K562 (cell line): ENCODE measurements at places on chromosomes 1 and 21.
A peak's percentile ranks its signal among the peaks of the same experiment; 100 is the strongest.

- no peak overlapping the region for H3K4me3 ChIP-seq
- no peaks in the 10 kb centered on the region for H3K27me3 ChIP-seq
- H3K36me3 ChIP-seq: no peaks in the 10 kb centered on the region
- no peaks in the 10 kb centered on the region for H3K4me1 ChIP-seq
- no peak overlapping the region for H3K27ac ChIP-seq
These were observed 373.9 kb downstream of the VAV3 start for GRCh38 chr1:107590900-107591622.

DNA sequence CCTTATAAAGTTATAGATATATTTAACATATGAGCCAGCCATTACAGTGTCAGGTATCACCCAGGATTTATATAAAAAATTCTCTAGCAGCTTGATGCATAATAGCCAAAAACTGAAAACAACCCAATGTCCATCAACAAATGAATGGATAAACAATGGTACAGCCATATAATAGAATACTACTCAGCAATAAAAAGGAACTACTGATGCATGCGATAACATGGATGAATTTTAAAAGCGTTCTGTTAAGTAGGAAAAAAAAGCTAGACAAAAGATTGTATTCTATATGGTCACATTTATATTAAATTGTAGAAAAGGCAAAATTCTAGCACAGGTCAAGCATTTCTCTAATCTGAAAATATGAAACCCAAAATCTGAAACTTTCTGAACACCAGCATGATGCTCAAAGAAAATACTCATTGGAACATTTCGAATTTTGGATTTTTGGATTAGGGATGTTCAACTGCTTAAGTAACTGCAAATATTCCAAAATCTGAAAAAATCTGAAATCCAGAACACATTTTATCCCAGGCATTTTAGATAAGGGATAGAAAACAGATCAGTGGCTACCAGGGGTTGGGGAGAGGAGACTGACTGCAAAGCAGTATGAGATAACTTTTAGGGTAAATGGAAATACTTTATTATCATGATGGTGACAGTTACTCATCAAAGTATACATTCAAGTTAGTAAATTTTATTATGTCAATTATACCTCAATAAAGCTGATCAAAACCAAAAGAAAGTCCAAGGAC is 22.0 kb downstream of the SLC16A1 start:
- H3K4me1 ChIP-seq: peaks cover 14% of the 10 kb centered on the region; the same call in 1 of the 2 replicates
- no peaks in the 10 kb centered on the region for H3K27me3 ChIP-seq
- H3K27ac ChIP-seq: peak overlapping the region; percentile 65; the same call in 1 of the 3 replicates
- H3K4me3 ChIP-seq: no peak overlapping the region
- H3K36me3 ChIP-seq: peaks cover 37% of the 10 kb centered on the region

GRCh38 chr1:3510136-3510955 is 55.9 kb downstream of the ARHGEF16 start:
- H3K27ac ChIP-seq: no peak overlapping the region
- no peak for DNase-seq
- no peak overlapping the region for H3K4me3 ChIP-seq
- H3K27me3 ChIP-seq: peaks cover 2% of the 10 kb centered on the region; the same call in 2 of the 3 replicates
- H3K36me3 ChIP-seq: no peaks in the 10 kb centered on the region
- H3K4me1 ChIP-seq: peaks cover 36% of the 10 kb centered on the region

DNA sequence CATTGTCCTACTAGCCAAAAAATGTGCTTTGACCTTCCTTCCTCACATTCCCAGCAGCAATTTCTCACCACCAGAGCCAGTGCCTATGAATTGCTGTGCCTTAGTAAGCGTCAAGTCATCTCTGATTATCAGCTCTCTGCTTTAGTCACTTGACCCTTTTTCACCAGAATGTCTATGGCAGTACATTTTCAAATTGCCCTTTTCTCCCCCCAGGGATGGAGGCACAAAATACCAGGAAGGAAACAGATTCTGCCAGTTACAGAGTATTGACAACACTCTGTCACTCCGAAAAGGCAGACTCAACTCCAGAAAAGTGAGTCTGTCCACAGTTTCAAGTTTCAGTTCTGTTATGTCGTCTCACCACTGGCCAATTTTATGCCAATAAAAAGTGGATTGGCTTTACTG is 167.4 kb downstream of the TNFSF18 start:
- H3K27ac ChIP-seq: no peak overlapping the region
- H3K4me3 ChIP-seq: no peak overlapping the region
- H3K36me3 ChIP-seq: no peaks in the 10 kb centered on the region
- H3K4me1 ChIP-seq: no peaks in the 10 kb centered on the region; the same call in 2 of the 3 replicates

DNA sequence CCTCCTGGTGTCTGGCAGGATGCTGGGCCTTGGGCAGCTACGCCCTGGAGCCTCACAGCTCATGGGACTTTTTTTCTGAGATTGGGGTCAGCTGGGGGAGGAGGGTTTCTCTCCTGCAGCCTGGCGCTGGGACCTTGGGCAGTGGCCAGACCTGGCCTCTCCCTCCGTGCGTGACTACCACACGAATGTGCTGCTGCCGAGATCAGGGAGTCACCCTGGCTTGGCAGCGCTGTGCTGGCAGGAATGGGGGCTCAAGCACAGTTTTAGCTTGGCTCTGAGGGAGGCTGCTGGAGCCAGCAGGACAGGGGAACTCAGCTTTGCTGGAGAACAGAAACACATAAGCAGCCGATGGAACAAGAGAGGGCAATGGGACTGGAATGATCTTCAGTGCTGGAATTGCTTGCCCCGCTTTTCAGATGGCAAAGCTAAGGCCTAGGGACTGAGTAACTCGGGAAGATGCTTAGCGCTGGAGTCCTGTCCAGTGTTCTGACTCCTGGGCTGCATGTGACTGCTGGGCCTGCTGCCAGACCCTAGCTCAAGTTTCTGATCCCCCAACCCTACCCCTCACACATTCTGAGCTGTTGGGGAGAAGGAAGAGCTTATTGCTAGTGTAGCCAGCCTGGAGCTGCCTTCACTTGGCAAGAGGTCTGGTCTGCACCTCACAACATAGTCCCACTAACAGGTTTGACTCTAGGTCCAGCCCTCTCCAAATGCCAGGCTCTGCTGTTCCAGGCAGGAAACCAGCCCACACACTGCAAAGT is 69.9 kb downstream of the NAV1 start:
- DNase-seq: no peak
- no peaks in the 10 kb centered on the region for H3K4me1 ChIP-seq
- no peaks in the 10 kb centered on the region for H3K36me3 ChIP-seq
- H3K27me3 ChIP-seq: no peaks in the 10 kb centered on the region

- H3K4me3 ChIP-seq: no peak overlapping the region
- no peak for DNase-seq
- H3K27me3 ChIP-seq: no peaks in the 10 kb centered on the region
These were observed 129.0 kb upstream of the C1orf21 start for GRCh38 chr1:184257873-184258272.
